ENCODE measurements at places on chromosomes 12 and 14.

- DNase-seq, result peak; percentile 86
These were observed 9.1 kb downstream of the C12orf76 start for GRCh38 chr12:110039085-110039807.

DNA sequence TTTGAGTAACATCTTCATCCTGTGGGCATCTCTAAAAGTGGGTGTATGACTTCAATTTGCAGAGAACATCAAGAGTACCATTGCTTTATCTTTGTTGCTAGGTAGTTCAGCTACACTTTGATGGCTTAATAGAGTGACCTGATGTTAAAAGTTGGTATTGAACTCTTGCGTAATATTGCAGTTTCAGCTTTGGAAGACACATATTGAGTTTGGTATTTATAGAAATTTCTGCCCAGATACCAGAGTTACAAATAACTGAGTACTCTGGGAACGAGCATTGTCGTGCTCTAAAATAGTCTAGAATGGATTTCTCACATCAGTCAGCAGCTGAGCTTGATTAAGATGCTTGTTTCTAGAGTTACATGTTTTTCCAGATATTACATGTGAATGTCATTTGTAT, 24.8 kb upstream of the AKAP5 start:
- no peak for DNase-seq

DNA sequence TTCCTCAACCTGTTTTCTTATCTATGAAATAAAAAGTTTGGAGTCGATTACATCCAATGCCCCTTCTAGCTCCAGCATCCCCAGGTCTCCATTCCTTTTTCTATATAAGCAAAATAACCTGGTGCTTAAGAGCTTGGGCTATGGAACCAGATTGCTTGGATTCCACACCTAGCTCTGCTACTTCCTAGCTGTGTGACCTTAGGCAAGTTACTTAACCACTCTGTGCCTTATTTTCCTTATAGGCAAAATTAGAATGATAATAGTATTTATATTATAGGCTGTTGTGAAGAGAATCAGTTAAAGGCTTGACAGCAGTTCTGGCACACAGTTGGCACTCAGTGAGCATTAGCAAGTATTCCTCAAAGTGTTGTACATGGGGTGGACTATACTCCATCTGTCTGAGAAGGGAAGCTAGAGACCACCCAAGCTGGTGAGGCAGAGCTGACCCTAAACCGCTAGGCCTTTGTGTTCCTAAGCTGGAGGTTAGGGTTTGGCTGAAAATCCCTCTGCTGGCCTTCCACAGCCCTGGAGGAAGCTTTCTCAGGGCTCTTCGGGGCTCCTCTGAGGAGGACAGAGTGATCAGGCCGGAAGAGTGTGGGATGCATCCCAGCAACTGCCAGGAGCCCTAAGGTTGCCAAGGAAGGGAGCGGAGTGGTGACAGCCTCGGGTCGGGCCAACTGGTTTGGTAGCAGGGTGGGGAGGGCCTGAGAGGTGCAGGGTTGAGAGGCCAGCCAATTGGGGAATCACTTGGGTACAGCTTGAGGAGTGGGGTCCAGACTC, 6.0 kb upstream of the KRT4 start:
- no peak for DNase-seq

DNA sequence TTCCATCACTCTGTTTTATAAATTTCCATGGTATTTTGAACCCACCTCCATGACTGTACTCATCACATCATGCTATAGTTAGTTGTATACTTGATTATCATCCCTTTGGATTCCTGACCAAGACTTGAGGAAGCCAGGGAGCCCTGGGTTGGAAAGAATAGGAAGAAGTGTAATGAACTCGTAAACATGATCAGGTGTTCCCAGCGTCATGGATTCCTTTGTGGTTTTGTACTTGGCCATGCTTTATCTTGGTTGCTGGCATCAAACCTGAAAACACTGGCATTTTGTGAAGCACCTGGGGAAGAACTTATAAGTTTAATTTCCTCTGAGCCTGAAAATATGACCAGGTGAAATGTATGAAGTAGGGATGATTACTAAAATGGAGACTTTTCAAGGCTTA, 76.4 kb downstream of the CHST11 start:
- no peak for DNase-seq

- peak; percentile 46 for DNase-seq
These were observed 321.4 kb upstream of the LRFN5 start for GRCh38 chr14:41285186-41285748.

DNA sequence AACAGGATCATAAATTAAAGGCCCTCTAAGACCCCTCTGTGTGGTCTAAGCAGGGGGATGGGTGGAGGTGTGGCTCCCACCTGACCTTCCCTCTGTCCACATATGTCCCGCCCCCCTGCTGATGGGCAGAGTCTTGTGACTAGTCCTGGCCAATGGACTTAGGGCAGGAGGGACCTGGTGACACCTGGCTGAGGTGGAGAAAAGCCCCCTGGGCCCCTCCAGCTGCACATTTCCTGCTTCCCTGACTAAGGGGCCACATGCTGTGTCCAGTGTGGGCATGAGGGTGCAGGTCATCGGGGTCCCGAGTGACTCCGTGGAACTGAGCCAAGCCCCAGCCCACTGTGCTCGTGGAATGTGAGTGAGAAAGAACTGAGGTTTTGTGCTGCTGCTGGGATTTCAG, 254.7 kb downstream of the ADGRD1 start:
- no peak for DNase-seq

- no peak for DNase-seq
These were observed 22.4 kb upstream of the MARK3 start for GRCh38 chr14:103362780-103363179.
